PC-9 (cell line): ENCODE measurements at places on chromosomes 2 and 18. TPM values are rescaled to one million over a fixed set of nuclear protein-coding genes. Genes with fewer than 3 reads are reported as not detected.
A peak's percentile ranks its signal among the peaks of the same experiment; 100 is the strongest.

Gene TBR1
- not detected in 2 replicates for total RNA-seq

Gene B3GNT7
- total RNA-seq = 14.0 and 25.8 TPM in 2 replicates

Gene PRKAG3
- total RNA-seq = not detected in 2 replicates

Gene SPEG
- total RNA-seq = 46.8 and 55.8 TPM in 2 replicates

- no peak overlapping the region for H3K4me3 ChIP-seq
- H3K4me1 ChIP-seq = no peaks in the 10 kb centered on the region
- H3K36me3 ChIP-seq = no peaks in the 10 kb centered on the region
- H3K27ac ChIP-seq = no peak overlapping the region
- DNase-seq = no peak
Observed at GRCh38 chr2:111678651-111679050, 205.3 kb downstream of the ANAPC1 start.

Gene HDLBP
- total RNA-seq = 715 and 908 TPM in 2 replicates

- H3K36me3 ChIP-seq = no peaks in the 10 kb centered on the region
- peaks cover 79% of the 10 kb centered on the region for H3K4me1 ChIP-seq
- peak; percentile 69 for DNase-seq
- peak overlapping the region; percentile 47 for H3K4me3 ChIP-seq
- peak overlapping the region; percentile 99 for H3K27ac ChIP-seq
Observed at GRCh38 chr2:200786826-200787225, 24.9 kb upstream of the BZW1 start.

DNA sequence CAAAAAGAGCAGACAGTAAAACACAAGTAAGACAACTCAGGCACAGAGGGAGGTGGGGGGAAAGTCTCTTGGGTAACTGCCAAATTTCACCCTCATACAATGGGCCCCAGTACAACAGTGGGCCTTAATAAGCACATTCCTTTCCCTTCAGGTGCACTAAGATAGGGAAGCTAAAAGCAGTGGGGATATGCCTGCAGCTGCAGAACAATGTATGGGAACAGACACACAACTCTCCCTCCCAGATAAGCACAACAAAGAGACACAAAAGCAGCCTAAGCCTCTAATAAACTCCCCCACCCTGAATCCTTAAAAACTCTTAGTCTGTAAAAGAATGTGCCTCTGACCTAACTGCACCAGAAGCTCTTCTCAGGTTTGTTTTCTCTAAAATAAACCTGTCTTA lies 24.5 kb downstream of the GALNT14 start:
- H3K36me3 ChIP-seq = peaks cover 5% of the 10 kb centered on the region
- no peaks in the 10 kb centered on the region for H3K4me1 ChIP-seq
- no peaks in the 10 kb centered on the region for H3K27me3 ChIP-seq
- DNase-seq = no peak
- no peak overlapping the region for H3K27ac ChIP-seq

- no peak overlapping the region for H3K27ac ChIP-seq
- 0 out of 2 replicates have a peak, but pooled peaks cover 10% of the 10 kb centered on the region for H3K36me3 ChIP-seq
Observed at GRCh38 chr2:23767876-23768621, 158.9 kb downstream of the ATAD2B start.

Gene GKN1
- total RNA-seq = not detected in 2 replicates

Gene GAL3ST2
- total RNA-seq = 3.9 and 4.3 TPM in 2 replicates

Gene THSD7B
- total RNA-seq = not detected in 2 replicates

Gene SERPINB13
- total RNA-seq = not detected in 2 replicates

GRCh38 chr18:7676253-7676873 lies 109.2 kb downstream of the PTPRM start:
- no peak overlapping the region for H3K27ac ChIP-seq
- H3K27me3 ChIP-seq = no peaks in the 10 kb centered on the region
- H3K4me3 ChIP-seq = no peak overlapping the region
- H3K36me3 ChIP-seq = no peaks in the 10 kb centered on the region
- H3K4me1 ChIP-seq = no peaks in the 10 kb centered on the region
- DNase-seq = no peak

DNA sequence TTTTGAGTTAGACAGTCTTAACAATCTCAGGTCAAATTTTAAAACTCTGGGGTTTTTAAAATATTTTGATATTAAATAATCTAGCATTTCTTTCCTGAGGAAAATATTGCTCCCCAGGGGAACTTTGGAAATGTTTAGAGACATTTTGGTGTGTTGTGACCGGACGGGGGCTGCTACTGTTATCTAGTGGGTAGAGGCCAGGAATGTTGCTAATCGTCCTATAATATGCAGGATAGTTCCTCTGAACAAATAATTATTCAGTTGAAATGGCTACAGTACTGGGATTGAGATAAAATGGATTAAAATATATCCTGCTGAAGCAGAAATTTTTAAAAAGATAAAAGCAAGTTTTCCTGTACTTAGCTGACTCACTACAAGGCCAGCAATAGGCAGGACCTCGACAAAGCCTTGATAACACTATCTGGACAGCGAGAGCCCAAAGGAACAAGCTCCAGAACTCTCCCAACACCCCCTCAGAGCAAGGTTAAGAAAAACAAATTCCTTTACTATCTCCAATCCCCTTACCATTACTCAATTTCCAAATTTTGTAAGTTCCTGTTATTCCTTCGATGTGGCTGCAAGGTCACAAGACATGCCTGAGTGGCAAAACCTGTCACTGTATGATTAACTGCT lies 1407.4 kb downstream of the SUCLG1 start:
- no peak overlapping the region for H3K4me3 ChIP-seq
- no peak for DNase-seq
- no peaks in the 10 kb centered on the region for H3K27me3 ChIP-seq
- H3K27ac ChIP-seq = no peak overlapping the region

Gene CRYGD
- total RNA-seq = not detected in 2 replicates

GRCh38 chr2:51084750-51085149 lies 52.8 kb upstream of the NRXN1 start:
- no peak overlapping the region for H3K4me3 ChIP-seq
- no peaks in the 10 kb centered on the region for H3K4me1 ChIP-seq
- H3K36me3 ChIP-seq = no peaks in the 10 kb centered on the region
- H3K27me3 ChIP-seq = no peaks in the 10 kb centered on the region
- no peak overlapping the region for H3K27ac ChIP-seq

DNA sequence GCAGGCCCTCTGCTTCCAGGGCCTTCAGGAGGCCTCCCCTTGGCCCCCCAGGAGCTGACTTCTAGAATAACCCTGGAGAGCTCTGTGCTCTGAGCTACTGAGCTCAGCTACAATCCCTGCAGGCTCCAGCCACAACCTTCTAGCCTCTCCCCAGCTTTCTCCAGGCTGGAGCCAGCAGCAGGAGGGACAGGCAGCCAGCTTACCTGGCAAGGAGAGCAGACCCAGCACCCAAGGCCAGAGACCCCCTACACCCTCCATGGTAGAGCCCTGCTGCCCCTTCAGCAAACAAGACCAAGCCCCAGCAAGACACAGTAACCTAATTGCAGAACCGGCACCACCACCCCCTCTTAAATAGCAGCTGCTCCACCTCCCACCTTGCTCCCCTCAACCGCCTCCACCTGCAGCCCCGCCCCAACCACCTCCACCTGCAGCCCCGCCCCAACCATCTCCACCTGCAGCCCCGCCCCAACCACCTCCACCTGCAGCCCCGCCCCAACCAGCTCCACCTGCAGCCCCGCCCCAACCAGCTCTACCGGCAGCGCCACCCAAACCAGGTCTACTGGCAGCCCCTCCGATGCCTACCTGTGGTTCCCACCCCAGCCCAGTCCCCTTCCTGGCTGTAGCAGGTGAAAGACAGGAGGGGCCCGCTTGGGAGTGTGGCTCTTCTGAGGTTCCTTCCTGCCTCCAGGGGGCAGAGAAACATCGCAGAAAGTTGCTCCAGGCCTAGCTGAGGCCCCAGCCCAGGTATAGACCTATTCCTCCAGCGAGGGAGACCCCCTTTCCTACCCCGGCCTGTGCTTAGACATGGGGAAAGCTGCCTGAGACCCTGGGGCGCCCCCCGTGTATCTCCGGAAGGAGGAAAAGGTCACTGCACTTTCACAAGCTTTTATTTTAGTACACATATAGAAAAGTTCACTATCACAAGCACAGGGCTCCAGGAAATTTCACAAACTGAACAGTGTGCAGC lies at the start of gene ASTL:
Gene ASTL, minus strand, starts transcription at position 324 of the 967 bp plus-strand sequence. Its CDS starts 66 bp downstream, at position 258.
- peak; percentile 89 for DNase-seq
- H3K27me3 ChIP-seq = no peaks in the 10 kb centered on the region
- peaks cover 9% of the 10 kb centered on the region for H3K4me1 ChIP-seq
- peak within 1 kb of the TSS; percentile 22; the same call in 1 of the 2 replicates for H3K4me3 ChIP-seq

GRCh38 chr2:25566694-25567093 lies 106.7 kb downstream of the DTNB start:
- no peak overlapping the region for H3K27ac ChIP-seq
- no peaks in the 10 kb centered on the region for H3K36me3 ChIP-seq
- H3K4me3 ChIP-seq = no peak overlapping the region
- DNase-seq = no peak
- no peaks in the 10 kb centered on the region for H3K4me1 ChIP-seq

DNA sequence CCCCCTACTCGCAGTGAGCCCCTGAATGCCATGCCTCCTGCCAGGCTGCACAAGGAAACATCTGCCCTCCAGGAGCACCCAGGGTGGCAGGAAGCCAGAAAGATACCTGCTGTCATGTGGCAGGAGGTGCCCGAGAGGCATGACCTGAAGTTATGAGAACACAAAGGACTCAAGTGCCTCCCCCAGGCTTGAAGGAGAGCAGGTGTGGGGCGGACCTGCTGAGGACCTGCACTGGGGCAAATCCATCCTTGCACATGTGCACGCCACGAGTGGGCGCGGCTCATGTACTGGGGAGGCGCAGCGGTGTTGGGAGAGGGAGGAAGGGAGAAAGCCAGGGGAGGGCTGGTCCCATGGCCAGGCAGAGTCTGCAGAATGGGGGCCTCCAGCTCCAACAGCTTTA lies 26.9 kb downstream of the SDC1 start:
- no peak for DNase-seq
- H3K36me3 ChIP-seq = no peaks in the 10 kb centered on the region
- H3K27me3 ChIP-seq = no peaks in the 10 kb centered on the region
- no peak overlapping the region for H3K4me3 ChIP-seq

Gene GRP
- not detected in 2 replicates for total RNA-seq

GRCh38 chr2:5674026-5674340 lies 18.2 kb upstream of the SOX11 start:
- no peak overlapping the region for H3K27ac ChIP-seq
- no peaks in the 10 kb centered on the region for H3K36me3 ChIP-seq
- no peak overlapping the region for H3K4me3 ChIP-seq
- no peak for DNase-seq
- H3K4me1 ChIP-seq = no peaks in the 10 kb centered on the region

GRCh38 chr18:2217356-2217755 lies 353.9 kb downstream of the METTL4 start:
- DNase-seq = no peak
- no peaks in the 10 kb centered on the region for H3K27me3 ChIP-seq
- no peak overlapping the region for H3K4me3 ChIP-seq
- no peaks in the 10 kb centered on the region for H3K36me3 ChIP-seq
- no peak overlapping the region for H3K27ac ChIP-seq

Gene BOLL
- total RNA-seq = not detected in 2 replicates

GRCh38 chr2:191844706-191845105 lies 2.2 kb downstream of the CAVIN2 start:
- H3K27me3 ChIP-seq = no peaks in the 10 kb centered on the region
- H3K4me3 ChIP-seq = no peak overlapping the region
- H3K36me3 ChIP-seq = no peaks in the 10 kb centered on the region
- H3K4me1 ChIP-seq = no peaks in the 10 kb centered on the region
- no peak for DNase-seq

GRCh38 chr2:159961037-159961436 lies 101.4 kb downstream of the PLA2R1 start:
- no peak overlapping the region for H3K4me3 ChIP-seq
- H3K36me3 ChIP-seq = no peaks in the 10 kb centered on the region
- 0 out of 2 replicates have a peak, but pooled peaks cover 5% of the 10 kb centered on the region for H3K4me1 ChIP-seq
- no peak for DNase-seq

DNA sequence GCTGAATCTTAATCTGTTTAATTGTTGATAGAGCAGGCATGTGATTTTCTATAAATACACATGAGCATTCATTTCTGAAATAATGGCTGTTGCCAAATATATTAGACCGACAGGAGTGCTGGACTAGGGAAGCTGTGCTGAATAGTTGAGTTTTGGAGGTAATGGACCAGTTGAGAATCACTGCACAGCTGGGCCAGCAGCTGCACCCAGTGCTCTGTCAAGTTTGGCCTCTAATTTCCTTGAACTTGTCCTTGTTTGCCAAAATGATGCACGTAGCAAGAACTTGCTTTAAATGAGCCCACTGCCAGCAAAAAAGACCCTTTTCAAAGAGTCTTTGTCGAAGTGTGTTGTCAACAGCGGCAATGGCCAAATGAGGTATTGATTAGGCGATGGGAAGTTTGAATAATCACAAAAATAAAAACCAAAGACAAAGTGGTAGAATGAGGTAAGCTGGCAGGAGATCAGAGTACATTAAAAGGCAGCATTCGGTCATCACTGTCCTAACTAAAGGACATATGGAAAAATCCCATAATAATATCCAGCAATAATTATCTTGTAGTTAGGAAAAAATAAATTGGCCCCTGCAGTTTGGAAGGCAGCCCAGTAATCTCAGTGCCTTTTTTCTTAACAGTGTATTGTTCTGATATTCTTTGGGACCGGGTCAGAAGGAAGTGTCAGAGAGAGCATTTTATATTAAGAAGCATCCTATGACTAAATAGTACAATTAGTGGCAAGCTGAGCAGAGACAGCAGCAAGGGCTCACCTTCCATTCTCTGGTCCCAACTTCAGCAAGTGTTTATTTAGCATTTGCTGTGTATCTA lies 126.2 kb downstream of the RAPGEF4 start:
- H3K36me3 ChIP-seq = no peaks in the 10 kb centered on the region
- no peak overlapping the region for H3K27ac ChIP-seq
- no peaks in the 10 kb centered on the region for H3K27me3 ChIP-seq
- DNase-seq = no peak
- no peaks in the 10 kb centered on the region for H3K4me1 ChIP-seq

- no peaks in the 10 kb centered on the region for H3K4me1 ChIP-seq
- no peak overlapping the region for H3K4me3 ChIP-seq
- no peaks in the 10 kb centered on the region for H3K36me3 ChIP-seq
- H3K27me3 ChIP-seq = no peaks in the 10 kb centered on the region
Observed at GRCh38 chr2:12440731-12441130, 276.0 kb upstream of the TRIB2 start.

Gene ITGA4
- total RNA-seq = 0.15 and 0.35 TPM in 2 replicates

GRCh38 chr18:57434536-57435494 lies at the start of gene ONECUT2:
TSS of gene ONECUT2 (plus strand) at chr18:57435374. CDS start at chr18:57435717, 343 bp downstream.
- H3K27ac ChIP-seq = no peak within 1 kb of the TSS
- H3K4me3 ChIP-seq = peak within 1 kb of the TSS; percentile 90
- no peaks in the 10 kb centered on the region for H3K36me3 ChIP-seq
- DNase-seq = peak; percentile 91
- no peaks in the 10 kb centered on the region for H3K27me3 ChIP-seq

GRCh38 chr18:396251-396555 lies 104.3 kb downstream of the COLEC12 start:
- no peak overlapping the region for H3K4me3 ChIP-seq
- H3K27ac ChIP-seq = no peak overlapping the region
- H3K36me3 ChIP-seq = no peaks in the 10 kb centered on the region
- no peaks in the 10 kb centered on the region for H3K4me1 ChIP-seq

GRCh38 chr2:9153643-9153980 lies 53.0 kb upstream of the ASAP2 start:
- no peaks in the 10 kb centered on the region for H3K27me3 ChIP-seq
- H3K4me3 ChIP-seq = peak overlapping the region; percentile 32; the same call in 1 of the 2 replicates
- H3K36me3 ChIP-seq = no peaks in the 10 kb centered on the region
- peak; percentile 99 for DNase-seq
- peaks cover 25% of the 10 kb centered on the region for H3K4me1 ChIP-seq

Gene DPY30
- 89.6 and 109 TPM in 2 replicates for total RNA-seq

Gene TMEM18
- 30.5 and 32.4 TPM in 2 replicates for total RNA-seq

Gene RAB17
- 86.3 and 88.1 TPM in 2 replicates for total RNA-seq
